ENCODE measurements at places on chromosomes 16 and 17.

DNA sequence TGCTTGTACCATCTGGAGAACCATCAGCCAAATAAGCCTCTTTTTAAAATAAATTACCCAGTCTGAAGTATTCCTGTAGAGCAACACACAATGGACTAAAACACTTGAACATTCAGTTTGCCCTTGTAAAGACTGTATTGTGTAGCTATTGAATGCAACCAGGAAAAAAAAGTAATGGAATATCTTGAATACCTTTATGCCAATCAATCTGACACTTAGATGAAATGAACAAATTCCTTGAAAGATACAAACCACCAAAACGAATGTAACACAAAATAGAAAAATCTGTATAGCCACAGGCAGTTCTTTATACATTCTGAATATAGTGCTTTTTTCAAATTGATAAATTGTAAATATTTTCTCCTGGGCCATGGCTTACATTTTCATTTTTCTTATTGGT, 63.3 kb upstream of the KCNJ16 start:
- DNase-seq, result no peak

GRCh38 chr16:57620335-57621231, 7.8 kb upstream of the ADGRG1 start:
- DNase-seq, result no peak

DNA sequence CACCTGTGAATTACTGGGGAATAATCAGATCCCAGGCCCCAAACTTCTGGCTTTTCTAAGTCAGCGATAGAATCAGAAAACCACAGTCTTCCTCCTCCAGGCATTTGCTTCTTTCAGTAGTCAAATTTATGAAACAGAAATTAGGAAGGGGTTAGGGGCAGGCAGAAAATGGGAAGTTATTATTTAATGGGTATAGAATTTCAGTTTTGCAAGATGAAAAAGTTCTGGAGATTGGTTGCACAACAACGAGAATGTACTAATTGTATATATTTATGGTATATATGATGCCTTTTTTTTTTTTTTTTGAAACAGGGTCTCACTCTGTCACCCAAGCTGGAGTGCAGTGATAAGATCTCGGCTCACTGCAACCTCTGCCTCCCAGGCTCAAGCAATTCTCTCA, 23.5 kb downstream of the ORC6 start:
- no peak for DNase-seq

DNA sequence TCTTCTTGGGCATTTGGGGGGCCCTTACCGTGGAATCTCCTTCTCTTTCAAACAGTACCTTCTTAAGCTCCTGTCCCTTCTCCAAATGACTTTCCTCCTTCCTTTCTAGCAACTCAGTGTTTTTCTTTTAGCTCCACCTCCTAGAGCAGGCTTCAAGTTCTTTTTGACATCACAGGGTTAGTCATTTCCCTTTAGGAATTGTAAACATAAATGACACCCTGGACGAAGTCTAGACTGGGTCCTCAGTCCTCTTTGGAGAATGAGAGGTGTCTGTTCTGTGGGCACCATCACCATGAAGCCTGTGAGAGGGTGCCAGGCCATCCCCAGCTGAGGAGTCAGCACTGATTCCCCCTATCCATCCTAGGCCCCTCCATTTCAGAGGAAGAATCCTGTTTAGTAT, 94.7 kb downstream of the SALL1 start:
- DNase-seq, result no peak

GRCh38 chr17:64343833-64344637, 46.6 kb downstream of the PECAM1 start:
- no peak for DNase-seq

GRCh38 chr17:63954402-63955063, 18.2 kb downstream of the SCN4A start:
- DNase-seq, result no peak

DNA sequence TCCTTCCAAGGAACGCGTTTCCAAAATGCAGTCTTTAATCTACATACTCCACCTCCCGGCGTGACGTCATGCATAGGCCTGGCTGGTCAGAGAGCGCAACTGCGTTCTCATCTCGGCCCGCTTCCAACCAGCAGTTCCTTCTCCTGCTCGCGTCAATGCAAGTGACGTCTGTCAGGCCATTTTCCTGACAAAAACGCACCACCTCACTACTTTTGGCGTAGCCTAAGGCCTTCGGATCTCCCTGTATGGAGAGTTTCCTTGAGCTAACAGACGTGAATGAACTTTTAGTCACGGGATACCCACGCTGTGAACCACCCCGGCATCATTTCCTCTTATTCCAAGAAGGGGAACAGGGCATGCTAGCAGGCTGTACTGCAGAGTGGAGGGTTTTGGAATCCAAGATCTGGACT, 25.0 kb downstream of the TEX14 start:
- DNase-seq, result no peak

- DNase-seq, result no peak
Measured at GRCh38 chr17:48013876-48014594, 23.6 kb downstream of the COPZ2 start.

GRCh38 chr16:55010492-55011160, 80.0 kb downstream of the IRX5 start:
- no peak for DNase-seq

- no peak for DNase-seq
Measured at GRCh38 chr17:22517716-22518115, 825.4 kb downstream of the KCNJ18 start.

- DNase-seq, result no peak
Measured at GRCh38 chr16:8620535-8620934, 963 bp upstream of the METTL22 start.

DNA sequence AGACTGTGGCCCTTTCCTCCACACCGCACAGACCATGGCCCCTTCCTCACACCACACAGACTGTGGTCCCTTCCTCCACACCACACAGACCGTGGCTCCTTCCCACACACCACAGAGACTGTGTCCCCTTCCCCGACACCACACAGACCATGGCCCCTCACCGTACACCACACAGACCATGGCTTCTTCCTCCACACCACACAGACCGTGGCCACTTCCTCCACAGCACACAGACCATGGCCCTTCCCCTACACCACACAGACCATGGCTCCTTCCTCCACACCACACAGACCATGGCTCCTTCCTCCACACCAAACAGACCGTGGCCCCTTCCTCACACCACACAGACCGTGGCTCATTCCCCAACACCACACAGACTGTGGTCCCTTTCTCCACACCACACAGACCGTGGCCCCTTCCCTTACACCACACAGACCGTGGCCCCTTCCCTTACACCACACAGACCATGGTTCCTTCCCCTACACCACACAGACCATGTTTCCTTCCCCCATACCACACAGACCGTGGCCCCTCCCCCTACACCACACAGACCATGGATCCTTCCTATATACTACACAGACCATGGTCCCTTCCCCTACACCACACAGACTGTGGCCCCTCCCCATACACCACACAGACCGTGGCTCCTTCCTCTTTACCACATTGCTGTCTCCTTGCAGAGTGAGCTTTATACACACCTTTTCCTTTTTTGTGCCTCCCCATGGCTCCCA, 297.5 kb upstream of the FOXF1 start:
- no peak for DNase-seq

- DNase-seq, result no peak
Measured at GRCh38 chr17:58377093-58377601, 25.1 kb upstream of the SUPT4H1 start.

DNA sequence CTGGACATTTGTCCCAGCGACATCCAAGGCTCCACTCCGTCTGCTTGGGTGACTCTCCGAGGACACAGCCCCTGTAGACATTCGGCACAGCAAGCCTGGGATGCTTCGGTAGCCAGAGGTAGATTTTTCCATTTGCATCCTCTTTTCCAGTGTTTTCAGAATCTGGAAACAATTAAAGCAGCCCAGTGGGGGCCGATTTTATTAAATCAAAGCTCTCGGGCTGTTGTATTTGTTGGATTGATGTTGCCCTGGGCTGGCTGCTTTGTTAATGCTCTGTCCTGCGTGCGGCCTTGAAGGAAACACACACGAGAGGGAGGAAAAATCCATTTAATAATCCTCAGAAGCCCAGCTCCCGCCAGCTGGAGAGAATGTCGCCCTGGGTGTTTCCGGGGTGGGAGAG, 158.1 kb upstream of the CIBAR2 start:
- no peak for DNase-seq

- no peak for DNase-seq
Measured at GRCh38 chr16:751152-752006, 9.2 kb upstream of the MSLN start.

All from activated T-helper 1 cell treated with anti-CD3 and anti-CD28 coated beads, Interleukin-2, amount 50 U/mL, for 16 hours (primary cell).